Ammon's horn (tissue), 1 donor: ENCODE measurements at places on chromosomes 11 and 22.
A peak's percentile ranks its signal among the peaks of the same experiment; 100 is the strongest.

DNA sequence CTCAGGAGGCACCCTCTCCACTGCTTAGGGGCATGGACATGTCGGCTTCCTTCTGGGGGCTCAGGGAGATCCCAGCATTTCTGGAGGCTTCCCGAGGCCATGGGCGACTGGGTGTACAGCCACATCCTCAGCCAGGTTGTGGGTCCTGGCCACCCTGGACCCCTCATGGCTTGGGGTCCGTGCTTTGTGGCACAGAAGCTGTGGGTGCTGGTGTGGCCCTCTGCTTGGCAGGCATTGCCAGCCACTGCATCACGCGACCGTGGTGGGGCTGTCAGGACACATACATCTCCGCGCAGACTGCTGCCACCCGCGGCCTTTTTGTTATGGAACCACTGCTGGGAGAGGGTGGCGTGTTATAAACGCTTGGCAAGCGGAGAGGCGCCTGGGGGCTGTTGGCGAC lies 1174.9 kb downstream of the BRD1 start:
- no peak for DNase-seq

DNA sequence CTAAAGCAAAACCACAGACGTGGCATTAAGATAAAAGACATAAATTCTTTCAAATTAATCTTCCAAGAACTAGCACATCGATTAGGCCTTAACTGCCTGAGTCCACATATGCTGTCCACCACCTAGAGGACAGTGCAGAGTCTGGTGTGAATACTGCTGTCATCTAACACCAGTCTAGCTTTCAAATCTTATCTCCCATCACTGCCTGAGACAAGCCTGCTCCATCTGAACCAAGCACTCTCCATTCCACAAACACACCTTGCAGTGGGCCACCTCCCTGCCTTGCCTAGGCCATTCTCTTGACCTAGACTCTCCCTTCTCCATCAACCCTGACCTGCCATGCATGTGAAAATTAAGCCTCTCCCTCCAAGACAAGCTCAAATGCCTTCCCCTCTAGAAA lies 129.5 kb upstream of the PITPNB start:
- DNase-seq = no peak

- no peak for DNase-seq
Observed at GRCh38 chr22:28791841-28792490, 8.4 kb downstream of the XBP1 start.

GRCh38 chr11:41920374-41920773 lies 460.9 kb upstream of the LRRC4C start:
- DNase-seq = no peak

DNA sequence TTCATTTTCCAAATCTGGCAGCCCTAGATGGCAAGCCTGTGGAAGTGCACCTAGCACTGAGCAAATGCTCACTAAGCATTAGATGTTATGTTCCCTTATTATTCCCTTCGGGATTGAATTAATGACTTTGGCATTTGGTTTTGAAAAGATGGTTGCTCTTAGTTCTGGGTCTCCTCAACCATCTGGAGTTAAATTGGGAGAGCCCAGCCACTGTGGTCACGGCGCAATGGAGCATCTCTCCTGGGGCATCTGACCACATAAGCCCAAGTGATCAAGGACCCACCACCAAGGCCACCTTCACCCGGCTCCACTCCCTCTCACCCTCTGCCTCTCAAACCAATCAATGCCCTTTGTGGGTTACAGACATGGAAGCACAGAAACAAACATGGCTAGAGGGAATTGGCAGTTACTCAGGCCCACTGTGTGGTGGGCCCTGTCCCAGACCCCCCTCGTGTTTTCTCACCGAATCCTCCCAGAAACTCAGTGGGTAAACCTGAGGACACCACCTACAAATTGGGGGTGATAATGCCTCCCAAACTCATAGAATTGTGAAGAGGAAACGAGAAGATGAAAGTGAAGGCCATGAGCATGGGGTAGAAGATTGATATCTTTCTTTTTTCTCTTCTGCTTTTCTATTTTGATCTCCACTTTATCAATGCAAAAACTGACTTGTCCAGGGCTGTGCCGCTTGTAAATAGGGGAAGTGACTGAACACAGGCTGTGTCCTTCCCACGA lies 52.2 kb downstream of the IRAG1 start:
- DNase-seq = no peak

- DNase-seq = no peak
Observed at GRCh38 chr11:133723056-133723455, 122.3 kb downstream of the SPATA19 start.

- no peak for DNase-seq
Observed at GRCh38 chr22:43827926-43828724, 16.0 kb upstream of the EFCAB6 start.

DNA sequence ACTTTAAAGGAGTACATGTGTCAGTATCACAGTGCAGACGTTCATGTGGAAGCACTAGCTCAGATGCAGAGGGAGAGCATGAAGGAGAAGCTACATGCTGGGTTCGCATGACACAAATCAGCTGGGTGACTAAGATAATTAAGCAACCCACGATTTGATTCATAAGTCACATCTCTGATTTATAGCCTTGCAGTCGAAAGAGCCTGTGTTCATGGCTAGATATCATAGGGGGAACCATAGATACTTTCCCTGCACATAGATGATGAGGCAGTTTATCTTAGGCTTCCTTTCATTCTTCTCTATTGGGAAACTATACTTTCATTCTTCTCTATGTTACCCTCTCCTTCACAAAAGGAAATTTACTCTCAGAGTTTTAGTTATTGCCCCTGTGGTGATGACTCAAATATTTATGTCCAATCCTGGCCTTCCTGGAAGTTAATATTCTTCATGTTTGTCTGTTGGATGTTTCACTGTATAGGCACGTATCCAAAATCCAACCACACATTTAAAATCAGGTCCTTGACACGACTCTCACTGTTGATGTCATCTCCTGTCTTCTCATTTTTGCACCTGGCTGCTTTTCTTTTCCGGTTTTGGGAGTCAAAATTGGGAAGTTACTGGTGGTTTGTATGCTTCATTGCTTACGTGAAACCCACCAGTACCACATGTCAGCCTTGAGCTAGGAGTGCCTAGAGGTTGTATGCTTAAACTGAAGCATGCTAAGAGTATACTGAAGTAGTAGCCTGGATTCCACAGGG lies 56.3 kb upstream of the SLC5A12 start:
- no peak for DNase-seq

- DNase-seq = no peak
Observed at GRCh38 chr11:116533186-116533825, 239.5 kb downstream of the BUD13 start.

DNA sequence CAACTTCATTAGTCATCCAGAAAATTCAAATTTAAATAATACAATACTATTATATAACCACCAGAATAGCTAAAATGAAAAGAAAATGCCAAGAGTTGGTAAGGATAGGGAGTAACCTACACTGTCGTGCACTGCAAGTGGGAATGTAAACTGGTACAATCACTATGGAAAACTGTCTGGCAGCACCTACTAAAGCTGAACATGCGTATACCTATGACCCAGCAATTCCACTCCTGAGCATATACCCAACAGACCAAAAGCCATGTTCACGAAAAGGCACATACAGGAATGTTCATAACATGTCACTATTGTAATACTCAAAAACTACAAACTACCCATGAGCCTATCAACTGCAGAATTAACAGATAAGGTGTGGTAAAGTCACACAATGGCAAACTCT lies 32.7 kb downstream of the DENND5A start:
- peak; percentile 15 for DNase-seq

DNA sequence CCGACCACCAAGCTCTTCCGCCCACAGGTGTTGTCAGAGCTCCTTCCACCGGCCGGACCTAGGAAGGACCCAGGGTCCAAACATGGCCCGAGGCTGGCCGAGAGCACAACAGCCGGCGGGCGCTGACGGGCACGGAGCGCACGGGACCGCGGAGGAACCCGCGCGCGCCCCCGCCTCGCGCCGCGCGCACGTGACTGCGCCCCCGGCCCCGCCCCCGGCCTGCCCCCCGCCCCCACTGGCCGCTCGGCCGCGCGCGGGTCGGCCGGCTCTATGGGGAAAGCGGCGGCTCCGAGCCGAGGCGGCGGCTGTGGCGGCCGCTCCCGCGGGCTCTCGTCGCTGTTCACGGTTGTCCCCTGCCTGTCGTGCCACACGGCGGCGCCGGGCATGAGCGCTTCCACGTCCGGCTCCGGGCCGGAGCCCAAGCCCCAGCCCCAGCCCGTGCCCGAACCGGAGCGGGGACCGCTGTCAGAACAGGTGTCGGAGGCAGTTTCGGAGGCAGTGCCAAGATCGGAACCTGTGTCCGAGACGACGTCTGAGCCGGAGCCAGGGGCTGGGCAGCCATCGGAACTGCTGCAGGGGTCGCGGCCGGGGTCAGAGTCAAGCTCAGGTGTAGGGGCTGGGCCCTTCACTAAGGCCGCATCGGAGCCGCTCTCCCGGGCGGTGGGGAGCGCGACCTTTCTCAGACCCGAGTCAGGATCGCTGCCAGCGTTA lies at the start of gene OSBP2:
OSBP2 (plus strand) TSS at position 235 of the 711 bp plus-strand sequence; CDS start at position 271, 36 bp downstream.
- DNase-seq = peak; percentile 54

DNA sequence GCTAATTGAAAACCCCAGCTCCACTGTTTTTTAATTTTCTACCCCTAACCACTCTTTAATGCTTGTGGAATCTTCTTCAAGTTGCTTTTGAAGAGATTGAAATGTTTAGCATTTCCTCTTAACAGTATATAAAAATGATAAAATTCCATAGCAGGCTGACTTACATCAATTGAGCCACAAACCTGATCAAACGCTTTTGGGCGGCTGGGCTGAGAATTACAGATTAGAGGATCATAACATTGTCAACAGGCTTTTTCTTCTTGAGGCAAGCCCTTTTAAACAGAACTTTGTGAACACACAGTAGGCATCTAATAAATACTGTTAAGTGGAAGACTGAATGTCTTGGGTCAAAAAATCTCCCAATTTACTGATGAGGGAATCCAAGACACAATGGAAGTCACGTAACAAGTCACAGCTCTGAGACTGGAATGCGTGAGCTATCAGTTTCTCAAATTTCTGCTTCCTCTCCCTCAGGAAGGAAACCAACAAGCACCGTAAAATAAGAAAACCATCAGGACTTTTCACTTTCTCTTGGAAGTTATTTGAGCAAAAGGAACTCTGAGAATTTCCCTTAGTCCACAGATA lies 50.0 kb upstream of the CCDC89 start:
- DNase-seq = no peak

- no peak for DNase-seq
Observed at GRCh38 chr22:22721681-22722354, 77.4 kb downstream of the GGTLC2 start.

DNA sequence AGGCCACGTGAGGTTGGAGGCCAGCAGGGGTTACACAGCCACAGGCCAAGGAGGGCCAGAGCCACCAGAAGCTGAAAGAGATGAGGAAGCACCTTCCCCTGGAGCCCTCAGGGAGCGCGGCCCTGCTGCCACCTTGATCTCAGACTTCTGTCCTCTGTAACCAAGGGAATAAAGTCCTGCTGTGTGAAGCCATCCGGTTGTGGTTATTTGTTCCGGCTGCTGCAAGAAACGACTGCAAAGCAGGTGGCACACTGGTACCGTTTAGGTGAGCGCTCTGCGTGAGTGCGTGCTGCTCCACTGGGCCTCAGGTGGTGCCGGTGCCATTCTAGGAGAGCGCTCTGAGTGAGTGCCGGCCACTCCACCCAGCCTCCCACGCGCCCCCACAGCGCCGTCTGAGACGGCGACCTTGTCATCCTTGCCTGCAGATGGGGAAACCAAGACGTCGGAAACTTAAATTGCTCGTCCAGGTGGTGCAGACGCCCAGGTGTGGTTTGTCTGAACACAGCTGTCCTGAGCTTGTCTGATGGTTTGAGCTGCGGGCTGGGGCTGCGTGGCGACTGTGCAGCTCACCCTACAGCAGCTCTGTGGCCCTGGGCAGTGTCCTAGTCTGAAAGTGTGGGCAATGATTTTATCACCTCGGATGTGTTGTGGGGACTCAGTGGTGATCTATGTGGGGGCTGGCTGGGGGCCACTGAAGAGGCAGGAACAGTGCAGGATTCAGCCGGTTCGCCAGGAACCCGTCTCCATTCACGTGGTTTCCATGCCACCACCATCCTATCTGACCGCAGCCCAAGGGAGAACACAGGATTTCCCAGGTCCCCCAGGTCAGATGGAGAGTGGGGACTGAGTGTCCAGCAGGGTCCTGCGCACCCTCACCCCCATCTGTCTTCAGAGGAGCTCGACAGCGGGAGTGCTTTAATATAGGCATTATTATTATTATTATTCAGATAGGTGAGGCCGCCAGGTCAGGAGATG lies 4.6 kb upstream of the MRGPRG start:
- DNase-seq = no peak

- peak; percentile 86 for DNase-seq
Observed at GRCh38 chr11:120334894-120335462, 1.2 kb upstream of the ARHGEF12 start.

- no peak for DNase-seq
Observed at GRCh38 chr22:24305260-24305692, 34.6 kb downstream of the SPECC1L start.

DNA sequence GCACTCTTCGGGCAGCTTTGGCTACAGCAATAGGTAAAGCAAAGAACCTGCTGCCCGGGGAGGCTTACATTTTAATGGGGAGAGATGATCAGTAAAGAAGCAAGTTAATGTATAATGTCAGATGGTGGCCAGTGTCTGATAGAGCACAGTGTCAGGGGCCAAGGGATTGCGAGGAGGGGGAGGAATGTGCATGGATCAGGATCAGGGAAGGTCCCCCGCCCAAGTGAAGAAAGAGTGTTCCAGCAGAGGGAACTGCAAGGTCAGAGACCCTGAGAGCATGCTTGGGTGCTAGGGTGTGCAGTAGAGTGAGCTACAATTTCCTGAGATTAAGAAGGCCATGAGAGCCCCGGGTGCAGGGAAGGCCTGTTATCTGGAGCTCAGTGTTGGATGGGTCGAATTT lies 39.7 kb downstream of the TIMP3 start:
- DNase-seq = no peak
